ENCODE measurements at places on chromosomes 2 and 18.

GRCh38 chr2:232473467-232473890, 14.2 kb downstream of the ECEL1 start:
- DNase-seq = no peak

GRCh38 chr2:26885651-26886329, 37.9 kb downstream of the DPYSL5 start:
- DNase-seq = no peak

DNA sequence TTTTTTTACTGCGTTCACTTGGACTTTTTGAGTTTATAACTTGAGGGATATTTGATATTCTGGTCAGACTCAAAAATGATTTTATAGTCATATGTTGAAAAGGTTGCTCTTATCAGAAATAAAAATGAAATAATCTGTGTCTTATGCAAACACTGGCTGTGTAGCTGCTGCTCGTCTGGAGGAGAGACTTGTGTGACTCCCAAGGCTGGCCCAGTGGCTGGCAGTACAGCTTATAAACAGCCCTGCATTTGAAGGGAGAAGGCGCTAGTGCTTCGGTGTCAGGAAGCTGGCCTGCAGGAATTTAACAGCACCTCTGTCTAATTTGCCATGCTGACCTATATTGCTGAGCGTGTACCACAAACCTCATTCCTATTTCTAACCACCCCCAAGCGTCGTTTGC, 74.5 kb downstream of the ASAP2 start:
- no peak for DNase-seq

DNA sequence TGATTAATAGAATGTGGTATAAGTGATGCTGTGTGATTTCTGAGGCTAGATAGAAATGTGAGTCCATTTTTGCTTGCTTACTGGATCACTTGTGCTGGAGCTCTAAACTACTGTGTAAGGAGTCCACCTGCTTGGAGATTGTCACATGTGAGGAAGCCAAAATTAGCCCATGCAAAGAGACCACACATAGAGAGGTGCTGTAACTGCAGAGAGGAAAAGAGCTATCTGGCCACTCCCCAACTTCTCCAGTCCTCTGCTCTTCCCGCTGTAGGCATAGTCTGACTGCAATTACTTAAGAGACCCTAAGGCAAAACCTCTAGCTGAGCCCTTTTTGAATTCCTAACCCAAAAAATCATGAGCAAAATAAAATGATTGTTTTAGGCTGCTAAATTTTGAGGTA, 120.6 kb upstream of the FBXO11 start:
- no peak for DNase-seq

DNA sequence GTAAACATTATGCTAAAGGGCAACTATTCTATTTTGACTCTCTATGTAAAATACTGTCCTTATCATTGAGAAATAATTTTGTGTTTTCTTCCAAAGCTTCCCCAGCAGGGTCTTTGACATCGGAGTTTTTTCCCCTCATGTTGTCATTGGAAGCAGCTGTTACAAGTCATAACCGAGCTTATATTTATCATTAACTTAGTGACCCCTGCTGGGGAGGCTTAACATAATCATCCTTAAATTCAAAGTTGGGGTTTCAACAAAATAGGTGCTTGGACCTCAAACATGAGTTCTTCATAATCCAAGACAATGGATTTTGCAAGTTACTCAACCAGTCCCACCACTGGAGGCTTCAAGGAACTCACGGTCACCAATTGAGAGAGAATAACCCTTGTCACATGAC, 330.9 kb downstream of the DCC start:
- DNase-seq = peak; percentile 69

GRCh38 chr2:121611730-121612705, 37.2 kb downstream of the CLASP1 start:
- DNase-seq = no peak

DNA sequence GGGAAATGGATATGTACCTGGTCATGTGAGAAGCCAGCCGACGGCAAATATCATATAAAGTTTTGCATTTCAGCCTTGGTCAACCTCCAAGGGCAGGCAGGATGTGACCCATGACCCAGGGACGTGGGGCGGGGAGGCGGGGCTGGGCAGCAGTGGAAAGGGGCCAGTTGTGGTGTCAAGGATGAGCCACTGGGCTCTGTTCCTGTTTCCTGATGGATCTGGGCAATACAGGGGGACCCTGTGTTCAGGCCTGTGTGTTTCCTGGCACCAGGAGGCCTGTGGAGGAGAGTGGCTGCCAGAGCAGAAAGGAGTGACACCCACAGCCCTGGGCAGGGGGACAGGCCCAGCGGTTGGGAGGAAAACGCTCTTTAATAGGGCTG, 106.9 kb downstream of the GATA6 start:
- DNase-seq = no peak

- DNase-seq = no peak
These were observed 531.9 kb downstream of the XIRP2 start for GRCh38 chr2:167420211-167420610.

DNA sequence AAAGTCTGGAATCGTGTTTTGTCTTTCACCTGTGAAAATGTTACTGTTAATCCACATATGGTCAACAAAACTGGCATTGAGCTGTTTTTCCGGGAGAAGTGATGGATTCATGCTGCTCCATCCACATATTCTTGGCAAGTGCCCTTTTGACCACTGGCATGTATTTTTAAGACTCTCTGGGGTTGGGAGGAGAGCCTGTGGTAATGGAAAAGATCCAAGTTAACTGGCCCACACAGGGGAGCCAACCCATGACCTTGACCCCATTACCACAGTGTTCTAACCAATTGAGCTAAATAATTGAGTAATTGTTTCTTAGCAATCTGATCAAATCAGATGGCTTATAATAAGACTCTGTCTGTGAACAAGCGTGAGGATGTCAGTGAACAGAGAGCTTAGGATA, 296.2 kb upstream of the NRP2 start:
- peak; percentile 50 for DNase-seq

- no peak for DNase-seq
These were observed 862 bp upstream of the TMEM177 start for GRCh38 chr2:119678021-119678656.

DNA sequence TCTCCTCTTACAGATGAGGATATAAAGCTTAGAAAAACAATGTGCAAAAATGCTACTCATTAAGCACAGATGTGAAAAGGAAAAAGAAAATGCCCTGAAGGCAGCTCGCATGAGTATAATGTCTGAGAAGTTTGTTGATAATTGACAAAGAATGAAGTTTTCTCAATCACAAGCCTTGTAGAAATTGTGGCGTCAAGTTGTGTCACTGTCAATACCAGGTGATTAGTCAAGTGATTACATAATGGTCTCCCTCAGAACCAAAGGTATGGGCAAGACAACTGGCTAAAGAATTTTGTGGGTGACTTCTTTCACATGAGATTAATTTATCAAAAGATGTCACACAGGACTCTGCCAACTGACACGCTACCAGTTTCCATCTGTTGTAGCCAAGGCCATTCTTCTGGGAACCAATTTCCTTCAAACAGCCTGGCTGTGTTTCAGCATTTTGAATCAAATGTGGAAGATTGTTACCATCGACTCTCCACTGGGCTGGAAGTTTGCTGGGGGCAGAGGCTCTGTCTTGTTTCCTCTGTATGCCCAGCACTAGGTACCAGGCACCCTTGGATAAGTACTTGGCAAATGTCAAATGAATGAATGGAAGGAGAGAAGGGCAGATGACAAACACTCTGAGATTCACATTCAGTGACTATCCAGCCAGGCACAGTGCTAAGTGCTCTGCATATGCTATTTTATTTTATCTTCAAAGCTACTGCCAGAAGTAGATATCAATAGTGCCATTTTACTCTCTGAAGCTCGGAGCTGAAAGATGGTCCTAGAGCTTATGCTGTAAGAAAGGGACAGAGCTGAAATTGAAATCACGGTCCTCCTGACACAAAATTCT, 5.9 kb upstream of the FN1 start:
- DNase-seq = peak; percentile 83

- no peak for DNase-seq
These were observed 177.3 kb upstream of the SPOPL start for GRCh38 chr2:138324068-138324771.

DNA sequence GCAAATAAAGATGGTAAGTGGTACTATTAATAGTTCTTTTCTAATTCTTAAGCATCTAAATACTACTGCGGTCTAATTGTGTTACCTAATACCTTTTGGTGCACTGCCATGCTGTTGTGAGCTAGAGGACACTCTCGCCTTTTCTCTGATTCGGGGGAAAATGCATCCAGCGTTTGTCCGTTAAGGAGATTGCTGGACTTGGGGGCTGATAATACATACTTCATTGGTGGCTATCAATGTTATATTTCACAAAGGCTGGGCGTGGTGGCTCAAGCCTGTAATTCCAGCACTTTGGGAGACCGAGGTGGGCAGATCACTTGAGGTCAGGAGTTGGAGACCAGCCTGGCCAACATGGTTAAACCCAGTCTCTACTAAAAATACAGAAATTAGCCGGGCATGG, 141.7 kb upstream of the TWIST2 start:
- no peak for DNase-seq

GRCh38 chr2:27152796-27153464, 4.1 kb downstream of the TCF23 start:
- DNase-seq = peak; percentile 3

DNA sequence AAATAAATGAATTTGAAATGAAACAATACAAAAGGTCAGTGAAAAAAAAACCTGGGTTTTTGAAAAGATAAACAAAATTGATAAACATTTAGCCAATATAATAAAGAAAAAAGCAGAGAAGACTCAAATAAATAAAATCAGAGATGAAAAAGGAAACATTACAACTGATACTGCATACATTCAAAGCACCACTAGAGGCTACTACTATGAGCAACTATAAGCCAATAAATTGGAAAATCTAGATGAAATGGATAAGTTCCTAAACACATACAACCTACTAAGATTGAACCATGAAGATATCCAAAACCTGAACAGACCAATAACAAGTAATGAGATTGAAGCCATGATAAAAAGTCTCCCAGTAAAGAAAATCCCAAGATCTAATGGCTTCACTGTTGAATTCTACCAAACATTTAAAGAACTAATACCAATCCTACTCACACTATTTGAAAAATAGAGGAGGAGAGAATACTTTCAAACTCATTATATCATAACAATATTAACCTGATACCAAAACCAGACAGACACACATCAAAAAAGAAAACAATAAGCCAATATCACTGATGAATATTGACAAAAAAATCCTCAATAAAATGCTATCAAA, 80.8 kb upstream of the CERS6 start:
- DNase-seq = no peak

GRCh38 chr2:64839844-64840243, 149.4 kb upstream of the SLC1A4 start:
- no peak for DNase-seq

- no peak for DNase-seq
These were observed 217.5 kb downstream of the ZNF804A start for GRCh38 chr2:184815824-184816223.

DNA sequence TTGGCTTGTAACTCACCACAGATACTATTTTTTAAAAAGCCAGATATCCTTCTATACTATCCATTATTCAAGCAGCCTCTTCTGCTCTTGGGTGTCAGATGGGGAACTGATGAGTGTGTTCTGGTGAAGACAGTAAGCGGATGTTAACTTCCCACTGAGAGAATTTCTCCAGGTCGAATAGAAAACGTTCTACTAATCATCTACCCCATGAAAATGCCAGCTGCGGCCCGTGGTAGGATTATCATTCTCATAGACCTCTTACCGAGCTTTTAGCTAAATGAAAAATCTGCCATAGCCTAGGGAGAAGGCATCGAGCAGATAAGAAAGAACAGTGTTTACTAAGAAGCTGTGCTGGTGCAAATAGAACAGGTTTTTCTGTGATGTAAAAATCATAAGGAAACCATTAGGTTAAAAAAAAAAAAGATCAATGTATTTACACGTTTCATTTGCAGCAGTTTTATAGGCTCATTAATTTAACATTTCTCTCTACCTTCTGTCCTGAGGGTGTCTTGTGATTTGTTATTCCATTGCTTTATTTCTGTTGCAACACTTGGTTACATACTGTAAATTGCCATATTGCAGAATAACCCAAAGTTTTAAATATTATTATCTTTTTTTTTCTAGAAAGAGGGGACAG, 1521.5 kb upstream of the ZEB2 start:
- no peak for DNase-seq

DNA sequence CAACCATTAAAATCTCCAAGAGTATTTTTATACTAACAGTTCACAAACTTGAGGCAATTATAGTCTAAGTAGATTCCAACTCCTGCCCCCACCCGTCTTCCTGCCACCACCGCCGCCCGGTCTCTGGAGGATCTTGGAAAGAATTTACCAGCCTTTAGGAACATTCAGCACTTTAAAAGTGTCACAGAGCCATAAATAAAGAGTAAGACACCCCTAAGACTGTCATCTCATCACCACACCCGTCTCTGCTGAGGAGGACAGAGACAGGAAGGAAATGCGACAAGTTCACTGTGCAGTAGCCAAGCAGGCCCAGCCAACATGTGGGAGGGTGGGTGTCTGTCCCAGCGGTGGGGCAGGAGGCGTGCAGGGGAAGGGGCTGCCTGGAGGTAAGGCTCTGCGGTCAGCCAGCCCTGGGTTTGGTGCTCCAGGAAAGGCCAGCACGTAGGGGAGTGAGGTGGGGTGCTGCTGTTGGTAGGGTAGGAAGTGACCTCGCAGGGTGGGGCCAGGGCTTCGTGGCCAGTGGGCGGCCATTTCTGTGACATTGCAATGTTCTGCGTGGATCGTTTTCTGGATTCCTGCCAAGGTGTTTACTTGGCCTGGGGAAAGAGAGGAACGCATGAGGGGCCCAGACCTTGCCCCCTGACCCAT, 111.6 kb downstream of the FAM210A start:
- DNase-seq = no peak

GRCh38 chr18:48252525-48252924, 156.7 kb downstream of the ZBTB7C start:
- no peak for DNase-seq

DNA sequence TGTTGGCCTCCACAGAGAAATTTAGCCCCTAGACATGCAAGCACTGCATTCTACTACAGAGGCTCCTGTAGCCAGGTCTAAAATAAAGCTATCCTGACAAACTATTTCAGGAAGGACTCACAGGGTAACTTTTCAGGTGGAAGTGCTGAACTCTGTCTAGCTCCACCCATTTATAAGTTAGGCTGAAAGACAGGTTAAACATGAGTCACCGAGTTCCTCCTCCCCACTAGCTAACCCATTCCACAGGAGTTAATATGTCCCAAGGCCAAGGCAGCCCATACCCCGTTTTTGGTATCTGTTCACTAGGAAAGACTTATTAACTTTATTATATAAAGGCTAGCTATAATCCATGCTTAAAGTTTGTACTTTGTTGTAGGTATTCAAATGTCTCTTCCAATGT, 3.5 kb downstream of the CWC22 start:
- DNase-seq = no peak

- DNase-seq = no peak
These were observed 103.6 kb upstream of the AGAP1 start for GRCh38 chr2:235390108-235390815.

DNA sequence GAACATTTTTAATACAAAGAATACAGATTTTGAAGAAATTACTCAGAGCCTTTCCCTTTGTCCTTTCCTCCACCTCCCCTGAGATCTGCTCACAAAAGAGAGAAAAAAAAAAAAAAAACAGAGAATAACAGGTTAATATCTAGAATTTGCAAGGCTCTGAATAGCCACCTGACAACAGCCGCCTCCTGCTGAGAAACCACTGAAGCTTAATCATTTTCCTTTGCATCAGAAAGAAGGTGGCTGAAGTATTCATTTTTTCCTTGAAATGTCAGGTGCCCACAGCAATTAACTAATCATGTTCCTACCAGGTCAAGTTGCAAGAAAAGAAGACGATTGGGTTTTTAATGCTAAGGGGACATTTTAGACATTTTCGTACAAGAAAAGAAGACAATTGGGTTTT, 21.2 kb downstream of the CNTNAP5 start:
- no peak for DNase-seq

Measured in adipocyte (in vitro differentiated cells).